Choroid plexus epithelial cell (primary cell): ENCODE measurements at places on chromosomes 5 and 9.

- peak; percentile 91 for DNase-seq
These were observed 12.8 kb upstream of the SRP19 start for GRCh38 chr5:112848116-112848811.

DNA sequence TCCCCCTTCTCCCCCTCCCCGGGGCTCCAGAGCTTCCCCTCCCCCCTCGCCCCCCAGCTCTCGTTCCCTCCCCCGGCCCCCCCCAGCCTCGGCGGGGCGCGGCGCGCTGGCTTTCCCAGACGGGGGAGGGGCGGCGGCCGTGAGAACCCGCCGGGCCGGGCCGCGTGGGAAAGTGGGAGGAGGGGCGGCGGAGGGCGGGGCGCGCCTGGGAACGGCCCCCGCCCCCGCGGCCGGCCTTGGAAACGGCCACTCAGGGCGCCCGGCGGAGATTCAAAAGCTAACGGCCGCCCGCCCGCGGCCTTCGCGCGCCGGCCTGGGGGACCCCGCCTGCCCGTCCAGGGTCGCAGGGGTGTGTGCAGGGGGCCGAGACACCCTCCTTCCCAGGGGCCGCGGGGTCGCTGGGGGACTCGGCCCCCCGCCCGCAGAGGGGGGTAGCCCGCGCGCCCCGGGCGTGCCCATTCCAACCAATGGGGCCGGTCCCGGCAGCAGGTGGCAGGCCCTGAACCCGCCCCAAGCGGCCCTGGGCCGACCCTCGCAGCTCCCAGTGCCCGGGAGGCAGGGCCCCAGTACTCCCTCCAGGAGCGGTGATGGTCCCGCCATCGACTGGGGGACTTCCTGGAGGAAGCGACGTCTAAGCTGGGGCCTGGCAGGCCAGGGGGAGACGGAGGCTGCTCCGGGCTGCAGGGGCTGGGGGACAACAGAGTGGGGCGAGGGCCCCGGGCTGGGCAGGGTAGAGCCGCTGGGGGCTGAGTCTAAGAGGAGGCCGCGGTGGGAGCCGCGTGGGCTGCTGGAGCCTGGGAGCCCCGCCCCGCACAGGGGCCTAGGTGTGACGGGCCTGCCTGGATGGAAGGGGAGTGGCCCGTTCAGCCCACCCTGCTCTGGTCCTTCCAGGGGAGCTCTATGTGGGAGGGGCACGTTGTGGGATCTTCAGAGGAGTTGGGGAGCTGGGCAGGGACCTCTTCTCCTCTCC is 14.2 kb upstream of the NRARP start:
- DNase-seq, result no peak

- no peak for DNase-seq
These were observed 37.4 kb downstream of the CSNK1G3 start for GRCh38 chr5:123549256-123549904.

DNA sequence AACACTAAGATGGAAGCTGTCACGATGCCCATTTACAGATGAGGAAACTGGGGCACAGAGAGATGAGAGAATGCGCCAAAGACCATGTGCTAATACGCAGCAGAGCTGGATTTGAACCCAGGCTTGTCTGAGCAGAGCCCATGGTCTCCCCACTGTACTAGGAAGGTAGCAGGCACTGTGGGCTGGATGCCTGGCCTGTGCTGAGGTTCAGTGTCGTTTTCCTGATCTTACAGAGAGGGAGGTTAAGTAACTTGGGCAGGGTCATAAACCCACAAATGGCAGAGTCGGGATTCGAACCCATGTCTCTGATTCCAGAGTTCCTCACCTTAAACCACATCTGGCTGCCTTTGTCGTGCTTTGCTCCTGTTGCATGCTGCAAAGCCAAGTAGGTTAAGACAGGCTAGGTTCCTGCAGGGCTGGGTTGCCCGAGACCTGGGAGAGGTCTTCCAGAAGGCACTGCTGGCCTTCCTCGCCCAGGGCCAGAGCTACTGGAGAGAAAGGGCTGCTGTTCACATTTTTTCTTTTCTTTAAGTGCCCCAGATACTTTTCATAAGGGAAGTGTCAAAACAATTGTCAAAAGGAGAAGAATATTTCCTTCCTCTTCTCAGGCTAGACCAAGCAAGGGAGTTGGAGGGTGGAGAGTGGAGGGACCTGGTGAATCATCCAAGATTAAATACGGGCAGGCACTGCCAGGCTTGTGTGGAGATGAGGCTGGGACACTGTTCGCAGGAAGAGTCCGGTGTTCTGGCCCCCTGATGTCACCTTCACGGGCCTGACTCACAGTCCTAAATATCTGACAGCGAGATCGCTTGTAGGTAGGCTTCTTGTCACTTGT is 3.2 kb downstream of the NEK6 start:
- peak; percentile 71 for DNase-seq
